ENCODE measurements at places on chromosomes 16 and 17. TPM values are rescaled to one million over a fixed set of nuclear protein-coding genes. Genes with fewer than 3 reads are reported as not detected.

Gene THUMPD1
- total RNA-seq = 20.8 TPM

Gene CYB5D1
- 22.7 TPM for total RNA-seq

Gene GNG13
- not detected for total RNA-seq

Gene CCL17
- not detected for total RNA-seq

Gene STARD3
- total RNA-seq = 60.3 TPM

Gene ADORA2B
- 13.9 TPM for total RNA-seq

Gene KRT24
- not detected for total RNA-seq

Gene TPSD1
- 0.03 TPM for total RNA-seq

Gene TBC1D3B
- total RNA-seq = 1.9 TPM

Gene SMPD3
- total RNA-seq = 0.09 TPM

Gene RND2
- 0.15 TPM for total RNA-seq

All from A549 treated with CpdA at 1 μM for 4 hours (cell line).